ENCODE measurements at places on chromosomes 7 and 10. TPM values are rescaled to one million over a fixed set of nuclear protein-coding genes. Genes with fewer than 3 reads are reported as not detected.

The CCDC7 gene
- total RNA-seq, result 14.2 TPM

The CALY gene
- total RNA-seq, result 1.1 TPM

The CCL24 gene
- total RNA-seq, result 25.6 TPM

The EPHA1 gene
- total RNA-seq, result 18.9 TPM

The STYXL1 gene
- 36.0 TPM for total RNA-seq

The PRR15 gene
- total RNA-seq, result 173 TPM

The MYL10 gene
- total RNA-seq, result not detected

The SPDYE11 gene
- not detected for total RNA-seq

DNA sequence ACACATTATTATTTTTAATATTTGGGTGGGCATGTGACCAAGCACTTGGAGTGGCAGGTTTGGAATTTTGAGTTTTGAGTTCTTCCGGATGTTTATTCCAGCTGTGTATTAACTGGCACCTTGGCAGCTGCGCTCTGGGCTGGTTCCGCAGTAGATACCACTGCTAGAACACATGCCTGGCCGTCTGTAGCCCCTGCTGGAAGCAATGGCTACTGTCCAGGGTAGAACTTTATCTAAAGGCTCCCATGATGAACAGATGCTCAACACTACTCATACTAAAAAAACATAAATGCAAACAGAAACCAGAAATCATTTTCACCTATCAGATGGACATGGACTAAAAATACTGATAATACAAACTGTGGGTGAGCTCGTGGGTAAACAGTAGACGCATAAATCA is 19.4 kb upstream of the SH3PXD2A start:
- DNase-seq, result no peak

DNA sequence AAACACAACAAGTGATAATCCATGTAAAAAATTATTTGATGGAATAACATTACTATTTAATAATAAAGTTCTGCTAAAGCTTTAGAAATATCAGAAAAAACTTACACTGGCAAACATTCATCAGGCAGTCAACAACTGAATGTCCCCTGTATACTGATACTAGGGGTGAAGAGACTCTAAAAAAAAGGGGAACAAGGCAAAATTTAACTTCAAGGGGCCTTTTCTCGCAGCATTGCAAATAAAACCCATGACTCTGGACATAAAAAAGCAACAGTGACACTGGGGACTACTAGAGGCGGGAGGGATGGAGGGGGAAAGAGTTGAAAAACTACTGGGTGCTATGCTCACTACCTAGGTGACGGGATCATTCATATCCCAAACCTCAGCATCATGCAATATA is 5.8 kb upstream of the IFRD1 start:
- DNase-seq, result no peak

DNA sequence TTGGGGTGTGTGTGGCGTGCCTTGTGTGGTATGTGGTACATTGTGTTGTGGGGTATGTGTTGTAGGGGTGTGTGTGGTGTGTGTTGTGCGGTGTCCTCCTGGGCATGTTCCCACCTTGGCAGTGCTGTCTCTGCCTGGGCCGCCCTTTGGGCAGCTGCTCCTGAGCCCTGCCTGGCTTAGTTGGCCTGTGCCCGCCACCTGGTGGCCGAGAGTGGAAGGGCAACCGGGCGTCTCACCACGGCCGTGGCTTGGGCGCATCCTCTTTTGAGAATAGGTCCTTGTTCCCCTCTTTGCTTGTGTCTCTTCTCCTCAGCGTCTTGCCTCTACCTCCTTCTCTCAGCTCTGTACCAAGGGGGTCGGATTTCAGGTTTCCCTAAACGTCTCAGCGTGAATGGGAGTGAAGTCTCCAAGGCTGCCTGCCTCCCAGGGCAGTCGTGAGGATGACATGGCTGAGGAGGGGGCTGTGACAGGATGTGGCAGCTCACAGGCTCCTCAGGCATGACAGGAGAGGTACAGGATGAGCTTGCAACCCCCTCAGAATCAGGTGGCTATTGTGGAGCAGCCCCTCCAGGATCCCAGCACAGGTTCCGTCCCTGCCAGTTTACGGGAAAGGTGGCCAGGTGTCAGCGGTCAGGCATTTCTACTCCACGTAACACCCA is 98.4 kb upstream of the PODXL start:
- peak; percentile 93 for DNase-seq

GRCh38 chr10:100004805-100005510 is 4.8 kb downstream of the DNMBP start:
- DNase-seq, result no peak

DNA sequence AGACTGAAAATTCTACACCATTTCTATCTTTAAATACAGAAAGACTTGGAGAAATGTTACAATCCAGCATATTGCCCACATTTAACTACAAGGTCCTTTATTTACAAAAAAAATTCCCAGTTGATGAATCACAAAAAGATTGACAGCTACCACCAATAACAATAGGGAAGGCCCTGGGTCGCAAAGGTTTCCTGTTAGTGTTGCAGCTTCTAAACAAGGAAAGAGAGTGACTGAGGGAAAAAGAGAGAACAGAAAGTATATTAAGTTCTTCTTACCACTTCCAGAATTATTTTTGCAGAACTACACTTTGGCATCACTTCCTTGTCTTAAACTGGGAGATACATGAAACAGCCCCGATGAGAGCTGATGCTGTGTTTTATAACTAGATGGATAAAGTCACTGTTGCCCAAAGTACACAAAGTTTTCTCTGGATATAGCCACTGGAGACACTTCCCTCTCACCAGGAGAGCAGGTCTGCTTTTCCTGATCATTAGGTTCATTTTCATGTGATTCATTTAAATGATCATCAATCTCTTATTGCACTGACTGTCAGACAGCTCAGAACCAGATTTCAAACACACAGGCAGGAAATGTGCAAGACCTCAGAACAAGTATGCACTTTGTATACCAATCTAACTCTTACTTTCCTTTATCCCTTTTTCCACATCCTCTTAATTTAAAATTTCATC is 57.0 kb downstream of the SHTN1 start:
- DNase-seq, result no peak

DNA sequence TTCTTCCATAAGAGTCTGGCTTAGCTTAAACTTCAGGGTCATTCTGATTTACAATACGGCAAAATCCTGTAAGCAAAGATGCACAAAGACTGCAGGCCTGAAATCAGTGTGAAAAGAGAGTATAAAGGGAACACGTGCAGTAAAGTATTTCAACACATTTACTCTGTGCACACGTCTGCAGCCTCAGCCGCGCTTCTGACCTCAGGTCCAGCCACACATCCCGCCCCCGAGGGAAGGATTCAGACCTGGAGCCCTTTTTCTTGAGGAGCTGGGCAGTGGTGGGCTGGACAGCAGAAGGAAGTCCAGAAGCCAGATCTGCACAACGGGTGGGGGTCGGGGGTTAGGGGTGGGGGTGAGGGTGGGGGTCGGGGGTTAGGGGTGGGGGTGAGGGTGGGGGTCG is 58.9 kb upstream of the FAM20C start:
- DNase-seq, result no peak

GRCh38 chr7:36692456-36692855 is 31.8 kb downstream of the AOAH start:
- DNase-seq, result no peak

DNA sequence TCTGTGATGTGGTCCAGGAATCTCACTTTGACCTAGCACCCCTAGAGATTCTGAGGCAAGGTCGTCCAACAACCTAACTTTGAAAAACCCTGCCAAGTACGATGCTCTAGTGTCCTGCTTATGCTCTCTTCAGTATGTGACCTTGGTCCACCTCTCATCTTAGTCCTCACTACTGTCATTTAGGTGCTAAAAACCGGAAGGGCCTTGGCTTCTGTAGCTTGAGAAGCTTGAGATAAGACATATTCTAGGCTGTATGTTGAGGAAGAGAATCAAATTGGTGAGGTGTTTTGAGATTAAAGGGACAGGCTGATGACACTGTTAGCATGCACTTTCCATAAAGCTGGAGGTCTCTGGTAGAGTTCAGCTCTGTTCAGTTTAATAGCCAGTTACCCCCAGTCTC is 57.0 kb upstream of the MTPN start:
- no peak for DNase-seq

DNA sequence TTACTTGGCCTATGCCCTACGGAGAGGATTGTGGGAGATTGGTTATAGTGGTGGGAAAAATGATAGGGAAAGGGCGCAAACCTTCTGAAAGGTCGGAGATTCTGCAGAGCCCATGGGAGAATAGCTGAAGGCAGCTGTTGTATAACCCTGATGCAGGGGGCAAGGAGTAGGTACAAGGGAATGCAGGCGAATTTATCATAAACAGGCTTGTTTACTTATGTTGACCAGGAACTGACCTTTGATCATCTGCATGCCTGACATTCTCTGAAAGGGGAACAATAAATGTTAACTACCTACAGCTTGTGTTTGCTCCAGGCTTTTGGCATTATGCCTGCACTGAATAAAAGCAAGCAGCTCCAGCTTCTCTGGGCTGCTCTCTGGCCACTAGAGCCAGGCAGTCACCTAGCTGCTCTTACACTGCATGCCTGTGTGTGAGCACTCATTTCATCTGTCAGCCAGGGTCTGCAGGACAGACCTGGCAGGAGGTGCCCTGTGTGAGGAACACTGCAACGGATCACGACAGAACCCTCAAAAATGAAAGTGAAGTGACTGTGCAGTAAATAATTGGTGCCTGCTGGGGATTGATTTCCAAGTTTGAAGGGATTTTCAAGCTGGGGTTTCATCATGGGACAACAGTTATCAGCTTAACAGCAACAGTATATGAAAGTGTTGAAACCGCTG is 31.1 kb upstream of the ABCA13 start:
- peak; percentile 57 for DNase-seq

- no peak for DNase-seq
Measured at GRCh38 chr7:94028768-94029167, 24.6 kb upstream of the BET1 start.

- DNase-seq, result no peak
Measured at GRCh38 chr10:74076961-74077360, 73.7 kb downstream of the AP3M1 start.

GRCh38 chr10:93180482-93180931 is 106.8 kb downstream of the CYP26A1 start:
- DNase-seq, result peak; percentile 31

DNA sequence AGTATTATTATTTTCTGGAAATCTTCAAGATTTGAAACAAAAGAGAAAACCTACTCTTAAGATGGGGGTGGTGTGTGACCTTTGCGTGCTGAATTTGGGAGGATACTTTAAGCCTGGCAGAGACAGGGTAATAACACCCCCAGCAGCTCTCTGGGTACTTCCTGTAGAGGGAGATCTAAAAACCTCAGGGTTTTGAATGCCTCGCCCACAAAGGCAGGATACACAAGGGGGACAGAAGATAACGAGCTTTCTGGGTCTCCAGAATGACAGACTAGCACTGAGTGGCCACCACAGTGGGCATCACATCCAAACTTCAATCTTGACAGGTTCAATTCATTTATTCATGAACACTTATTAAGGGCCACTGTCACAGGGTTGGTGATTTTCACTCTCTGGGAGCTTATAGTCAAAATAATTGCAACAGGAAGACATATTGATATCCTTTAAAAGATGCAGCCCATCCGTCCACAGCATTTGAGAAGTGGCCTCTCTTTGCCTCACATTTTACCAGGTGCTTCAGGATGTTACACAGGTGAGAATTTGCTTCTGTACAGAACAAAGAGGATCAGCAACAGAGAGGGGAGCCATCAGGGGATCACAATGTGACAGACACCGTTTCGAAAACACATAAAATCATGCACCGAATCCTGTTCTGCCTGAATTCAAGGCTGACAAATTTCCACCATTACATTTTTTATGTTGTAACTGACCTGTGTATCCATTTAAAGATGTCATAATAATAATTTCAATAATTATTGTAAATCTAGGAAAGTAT is 14.3 kb downstream of the CPA1 start:
- DNase-seq, result no peak

GRCh38 chr10:52481986-52482555 is 168.0 kb downstream of the DKK1 start:
- DNase-seq, result no peak

DNA sequence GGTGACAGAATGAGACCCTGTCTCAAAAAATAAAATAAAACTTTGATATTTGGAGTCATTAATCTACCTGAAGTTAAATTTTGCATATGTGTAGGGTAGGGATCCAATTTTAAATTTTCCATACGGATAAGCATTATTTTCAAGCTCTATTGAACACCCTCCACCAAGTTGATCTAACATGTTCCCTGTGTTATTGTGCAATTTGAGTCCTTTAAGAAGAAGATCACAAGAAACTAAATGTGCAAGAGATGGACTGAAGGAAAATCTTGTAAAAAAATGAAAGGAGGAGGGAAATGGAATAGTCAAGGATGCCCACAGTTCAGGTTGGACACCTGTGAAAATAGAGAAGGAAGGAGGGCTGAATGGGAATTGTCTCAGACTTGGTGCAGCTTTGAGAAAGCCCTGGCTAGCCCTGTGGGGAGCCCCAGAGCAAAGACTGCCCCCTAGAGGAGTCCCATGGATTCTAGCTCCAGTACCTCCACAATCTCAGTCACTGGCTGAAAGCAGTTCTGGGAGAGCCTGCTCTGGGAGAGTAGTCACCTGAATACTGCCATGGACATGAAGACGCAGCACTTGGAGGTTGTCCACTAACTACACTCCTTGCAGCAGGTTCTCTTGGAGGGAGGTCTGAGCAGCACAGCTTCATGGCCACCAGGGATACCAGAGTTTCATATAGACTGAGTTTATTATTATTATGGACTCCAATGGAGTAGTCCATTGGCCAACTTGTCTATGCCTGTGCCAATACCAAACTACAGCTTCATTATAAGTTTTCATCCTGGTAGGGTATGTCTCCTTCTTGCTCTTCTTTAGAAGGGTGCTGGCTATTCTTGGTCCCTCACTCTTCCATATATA is 5.7 kb upstream of the TIAL1 start:
- no peak for DNase-seq

DNA sequence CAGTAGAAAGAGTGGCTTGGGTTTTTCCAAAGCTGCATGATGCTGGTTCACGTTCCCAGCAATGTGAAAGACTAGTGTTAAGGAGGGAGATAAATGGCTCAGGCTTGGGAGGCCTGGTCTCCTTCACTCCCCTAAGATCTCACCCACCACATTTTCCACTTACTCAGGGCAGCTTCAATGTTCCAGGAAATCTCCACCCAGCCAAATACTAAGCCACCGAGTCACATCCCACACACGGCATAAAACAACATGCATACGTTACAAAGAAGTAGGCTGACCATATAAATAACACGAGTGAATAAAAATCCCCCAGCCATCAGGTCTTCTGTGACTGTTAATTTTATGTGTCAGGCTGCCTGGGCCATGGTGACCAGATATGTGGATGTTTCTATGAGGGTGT is 303.5 kb downstream of the SFMBT2 start:
- DNase-seq, result no peak

Data from mucosa of descending colon (tissue), 3 donors.